ENCODE measurements at places on chromosomes 2 and 18. TPM values are rescaled to one million over a fixed set of nuclear protein-coding genes. Genes with fewer than 3 reads are reported as not detected.

Gene DSC1
- total RNA-seq, result not detected

DNA sequence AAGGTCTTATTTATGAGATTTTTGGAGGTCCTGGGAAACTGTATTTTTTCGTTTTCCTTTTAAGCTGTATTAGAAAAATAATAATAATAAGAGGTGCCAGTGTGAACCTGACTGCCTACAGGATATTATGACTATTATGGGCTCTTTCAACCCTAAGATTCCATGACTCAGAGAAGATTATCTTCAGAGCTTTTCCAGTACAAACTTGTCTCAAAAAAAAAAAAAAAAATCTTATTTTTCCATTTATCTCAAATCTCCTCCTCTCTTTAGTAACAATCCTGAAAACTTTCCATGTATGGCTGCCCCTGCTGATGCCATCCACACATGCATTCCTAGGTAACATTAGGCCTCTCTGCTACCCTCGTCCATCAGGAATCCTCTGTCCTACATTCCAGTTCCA is 36.7 kb upstream of the RPE start:
- DNase-seq, result no peak

DNA sequence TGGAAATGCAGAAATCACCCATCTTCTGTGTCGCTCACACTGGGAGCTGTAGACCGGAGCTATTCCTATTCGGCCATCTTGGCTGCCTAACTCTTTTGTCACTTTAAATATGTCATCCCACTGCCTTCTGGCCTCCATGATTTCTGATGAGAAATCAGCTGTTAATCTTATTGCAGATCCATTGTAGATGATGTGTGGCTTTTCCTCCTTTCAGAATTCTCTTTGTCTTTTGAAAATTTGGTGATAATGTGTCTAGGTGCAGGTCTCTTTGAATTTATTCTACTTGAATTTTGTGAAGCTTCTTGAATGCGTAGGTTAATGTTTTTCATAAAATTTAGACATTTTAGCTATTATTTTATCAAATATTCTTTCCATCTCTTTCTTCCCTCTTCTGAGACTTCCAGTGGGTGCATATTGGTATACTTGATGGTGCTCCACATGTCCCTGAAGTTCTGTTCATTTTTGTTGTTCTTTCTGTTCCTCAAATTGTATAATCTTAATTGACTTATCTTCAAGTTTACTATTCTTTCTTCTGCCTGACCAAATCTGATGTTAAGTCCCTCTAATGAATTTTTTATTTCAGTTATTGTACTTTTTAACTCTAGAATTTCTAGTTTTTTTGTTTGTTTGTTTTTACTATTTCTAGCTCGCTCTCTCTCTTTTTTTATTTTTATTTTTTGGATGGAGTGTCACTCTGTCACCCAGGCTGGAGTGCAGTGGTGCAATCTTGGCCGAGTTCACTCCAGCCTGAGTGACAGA is 90.8 kb upstream of the DLX2 start:
- no peak for DNase-seq

Gene MARCO
- 6.6 TPM for total RNA-seq

DNA sequence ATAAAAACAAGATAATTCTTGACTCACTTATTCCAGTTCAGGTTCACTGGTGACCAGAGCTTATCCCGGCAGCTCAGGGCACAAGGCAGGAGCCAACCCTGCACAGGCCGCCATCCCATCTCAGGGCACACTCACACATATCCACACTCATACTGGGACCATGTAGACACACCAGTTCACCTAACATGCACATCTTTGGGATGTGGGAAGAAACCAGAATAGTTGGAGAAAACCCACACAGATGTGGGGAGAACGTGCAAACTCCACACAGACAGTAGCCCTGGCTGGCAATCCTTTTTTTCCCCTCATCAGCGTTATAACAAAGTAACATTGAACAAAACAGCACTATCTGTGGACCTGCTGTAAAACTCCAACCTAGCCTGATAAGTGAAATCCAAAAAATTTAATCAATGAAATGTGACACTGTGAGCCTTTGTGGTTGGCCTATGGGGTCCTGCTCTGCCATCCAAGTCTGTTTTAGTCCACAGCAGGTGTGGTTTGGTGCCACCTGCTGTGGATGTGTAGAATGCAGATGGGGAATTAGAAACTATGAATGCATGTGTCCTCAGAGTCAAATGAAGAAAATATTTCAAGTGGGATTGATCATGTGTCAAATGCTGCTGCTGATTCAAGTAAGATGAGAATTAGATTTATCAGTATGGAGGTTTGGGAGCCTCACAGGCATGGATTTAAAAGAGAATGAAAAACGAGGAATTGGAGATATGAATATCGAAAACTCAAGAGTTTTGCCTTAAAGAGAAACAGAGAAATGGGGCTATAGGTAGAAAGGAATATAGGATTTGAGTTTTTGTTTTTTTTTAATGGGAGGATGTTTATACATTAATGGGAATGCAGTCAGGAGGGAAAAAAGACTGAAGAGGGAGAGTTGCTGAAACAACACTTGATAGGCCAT is 47.0 kb downstream of the UGP2 start:
- peak; percentile 28 for DNase-seq

GRCh38 chr2:58135861-58136260 is 89.3 kb downstream of the VRK2 start:
- no peak for DNase-seq

Gene FECH
- 31.1 TPM for total RNA-seq

DNA sequence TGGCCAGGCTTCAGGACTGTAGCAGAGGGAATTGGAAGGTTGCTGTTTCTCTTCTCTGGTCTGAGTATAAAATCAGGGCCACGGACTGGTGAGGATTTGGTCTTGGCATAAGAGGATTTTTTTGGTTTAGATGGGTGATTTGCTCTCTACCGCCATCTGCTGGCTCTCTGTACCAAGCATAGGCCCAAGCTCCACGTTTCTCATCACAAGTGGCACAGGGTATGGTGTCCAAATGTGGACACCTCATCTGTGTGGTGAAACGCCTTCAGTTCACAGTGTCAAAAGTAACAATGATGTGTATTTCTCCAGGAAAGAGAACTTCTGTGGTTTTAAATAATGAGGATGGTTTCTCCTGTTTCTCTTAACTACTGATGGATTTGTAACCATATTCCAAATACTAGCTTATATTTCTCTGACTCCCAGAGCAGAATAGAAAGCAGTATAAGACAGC is 115.1 kb downstream of the EML6 start:
- DNase-seq, result no peak

Gene THSD7B
- total RNA-seq, result 0.73 TPM

DNA sequence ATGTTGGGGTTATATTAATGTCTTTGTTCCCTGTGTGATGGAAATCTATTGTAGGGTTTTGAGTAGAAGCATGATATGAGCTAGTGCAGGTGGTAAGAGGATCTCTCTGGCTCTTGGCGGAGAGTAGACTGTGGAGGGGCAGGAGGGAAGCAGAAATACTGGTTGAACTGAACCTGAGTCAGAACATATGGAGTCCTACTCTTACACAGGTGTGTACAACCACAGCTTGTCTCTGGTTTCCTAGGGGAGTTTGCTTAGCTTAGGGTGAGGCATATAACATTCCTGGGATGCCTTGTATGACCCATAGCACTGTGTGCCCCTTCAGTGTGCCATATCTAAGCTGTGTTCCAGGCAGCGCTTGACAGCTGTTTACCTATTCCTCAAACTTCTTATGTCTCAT is 97.3 kb upstream of the GCFC2 start:
- DNase-seq, result no peak

DNA sequence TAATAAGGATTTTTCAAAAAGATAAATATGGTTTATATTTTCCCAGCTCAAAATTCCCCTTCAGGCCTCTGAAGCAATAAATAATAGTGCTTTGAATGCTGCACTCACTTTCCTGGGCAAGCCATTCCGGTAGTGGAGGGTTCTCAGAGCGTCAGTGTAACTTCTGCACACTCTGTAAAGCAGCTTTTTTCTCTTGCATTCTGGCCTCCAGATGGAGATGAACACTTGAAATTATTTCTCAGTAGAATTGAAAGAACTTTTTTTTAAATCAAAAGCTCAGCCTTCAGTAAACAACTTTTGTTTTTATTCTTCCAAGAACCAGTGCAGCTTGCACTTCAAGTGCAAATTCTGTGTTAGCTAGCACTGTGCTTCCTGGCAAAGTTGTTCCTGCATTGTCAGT is 281.1 kb upstream of the RAB12 start:
- no peak for DNase-seq

GRCh38 chr2:200703926-200704637 is 107.6 kb upstream of the BZW1 start:
- no peak for DNase-seq

DNA sequence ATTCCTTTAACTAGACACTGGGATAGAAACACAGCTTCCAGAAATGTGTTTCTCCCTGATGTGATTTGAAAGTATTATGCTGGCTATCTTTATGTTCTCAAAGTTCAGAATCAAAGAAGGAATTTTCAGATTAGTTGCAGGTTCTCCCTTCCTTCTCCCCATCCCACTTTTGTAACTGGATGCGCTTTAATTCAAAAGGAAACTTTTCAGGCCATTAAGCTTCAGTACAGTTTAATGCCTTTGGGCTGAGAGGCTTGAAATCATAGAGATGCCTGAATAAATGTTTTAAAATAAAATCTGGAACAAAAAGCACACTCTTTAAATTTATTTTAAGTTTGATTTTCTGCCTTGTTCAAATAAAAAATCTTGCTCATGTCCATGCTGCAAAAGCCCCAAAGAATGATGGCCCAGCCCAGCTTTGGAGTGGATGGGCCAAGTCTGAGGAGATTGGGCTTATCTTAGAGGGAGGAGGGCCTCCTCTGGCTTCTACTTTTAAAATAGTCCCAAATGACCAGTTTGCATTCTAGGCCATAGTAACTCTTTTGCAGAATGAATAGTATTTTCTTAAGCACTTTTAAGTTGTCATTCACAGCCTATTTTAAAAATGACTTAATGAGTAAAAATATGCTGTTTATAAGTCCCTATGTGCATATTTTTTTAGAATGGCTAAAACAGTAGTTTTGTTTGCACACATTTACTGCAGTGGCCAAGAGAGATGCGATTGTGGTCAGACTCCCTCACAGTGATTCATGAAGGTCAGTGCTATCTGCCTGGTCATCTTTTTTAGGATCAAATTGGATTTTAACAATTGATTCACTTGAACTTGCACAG is 129.2 kb downstream of the MTX2 start:
- no peak for DNase-seq

Gene ACSL3
- 74.4 TPM for total RNA-seq

GRCh38 chr2:85954590-85955458 is 66.0 kb upstream of the ST3GAL5 start:
- no peak for DNase-seq

GRCh38 chr2:179882851-179883806 is 21.7 kb upstream of the ZNF385B start:
- DNase-seq, result no peak

GRCh38 chr2:169806586-169806985 is 7.9 kb downstream of the SSB start:
- DNase-seq, result no peak

- DNase-seq, result no peak
Measured at GRCh38 chr18:68219274-68219673, 495.6 kb downstream of the TMX3 start.

DNA sequence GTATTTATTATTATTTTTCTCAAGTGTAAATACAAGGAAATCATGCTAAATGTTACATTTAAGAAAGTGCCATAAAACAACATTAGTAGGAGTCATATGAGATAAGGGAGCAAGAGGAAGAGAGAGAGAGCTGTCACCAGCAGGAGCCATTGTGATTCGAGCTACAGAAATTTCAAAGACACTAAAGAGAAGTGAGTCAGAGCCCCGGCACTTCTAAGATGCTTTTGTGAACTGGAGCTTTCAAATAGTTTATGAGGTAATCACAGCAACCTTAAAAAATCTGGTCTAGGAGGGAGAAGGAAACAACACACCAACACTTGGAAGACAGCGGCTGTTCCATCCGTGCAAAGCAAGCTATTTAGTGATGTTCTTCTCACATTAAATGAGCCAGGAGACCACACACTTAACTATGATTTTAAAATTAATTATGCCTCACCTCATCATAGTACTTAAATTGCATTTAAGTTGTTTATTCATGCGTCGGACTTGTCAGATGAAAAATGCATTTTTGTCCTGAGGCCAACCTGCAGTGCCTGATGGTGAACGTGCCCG is 382.7 kb upstream of the SALL3 start:
- no peak for DNase-seq

Gene KCNF1
- 0.66 TPM for total RNA-seq

GRCh38 chr2:124877141-124877577 is 852.1 kb downstream of the CNTNAP5 start:
- DNase-seq, result no peak

- DNase-seq, result no peak
Measured at GRCh38 chr2:233041722-233042323, 9.4 kb downstream of the NEU2 start.

GRCh38 chr2:218074031-218074430 is 5.0 kb downstream of the RUFY4 start:
- DNase-seq, result no peak

GRCh38 chr2:135586148-135586547 is 54.9 kb downstream of the R3HDM1 start:
- DNase-seq, result no peak

GRCh38 chr2:16170675-16171424 is 230.5 kb downstream of the MYCN start:
- DNase-seq, result no peak

- DNase-seq, result no peak
Measured at GRCh38 chr2:100418406-100418962, 1.0 kb upstream of the CHST10 start.

Gene LIPT1
- 9.8 TPM for total RNA-seq

- DNase-seq, result peak; percentile 34
Measured at GRCh38 chr2:40554665-40555294, 102.9 kb upstream of the SLC8A1 start.

DNA sequence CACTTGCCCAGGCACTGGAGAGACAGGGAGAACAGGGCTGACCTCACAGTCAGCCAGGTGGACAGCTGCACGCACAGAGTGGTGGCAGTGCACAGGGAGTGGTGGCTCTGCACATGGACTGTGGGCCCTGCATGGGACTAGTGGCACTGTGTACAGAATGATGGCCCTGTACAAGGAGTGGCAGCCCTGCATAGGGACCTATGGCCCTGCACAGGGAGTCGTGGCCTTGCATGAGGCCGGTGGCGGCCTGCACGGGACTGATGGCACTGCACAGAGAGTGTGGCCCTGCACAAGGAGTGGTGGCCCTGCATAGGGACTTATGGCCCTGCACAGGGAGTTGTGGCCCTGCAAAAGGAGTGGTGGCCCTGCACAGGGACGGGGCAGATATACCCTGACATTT is 19.1 kb upstream of the STEAP3 start:
- no peak for DNase-seq

Gene UGT1A4
- total RNA-seq, result not detected

DNA sequence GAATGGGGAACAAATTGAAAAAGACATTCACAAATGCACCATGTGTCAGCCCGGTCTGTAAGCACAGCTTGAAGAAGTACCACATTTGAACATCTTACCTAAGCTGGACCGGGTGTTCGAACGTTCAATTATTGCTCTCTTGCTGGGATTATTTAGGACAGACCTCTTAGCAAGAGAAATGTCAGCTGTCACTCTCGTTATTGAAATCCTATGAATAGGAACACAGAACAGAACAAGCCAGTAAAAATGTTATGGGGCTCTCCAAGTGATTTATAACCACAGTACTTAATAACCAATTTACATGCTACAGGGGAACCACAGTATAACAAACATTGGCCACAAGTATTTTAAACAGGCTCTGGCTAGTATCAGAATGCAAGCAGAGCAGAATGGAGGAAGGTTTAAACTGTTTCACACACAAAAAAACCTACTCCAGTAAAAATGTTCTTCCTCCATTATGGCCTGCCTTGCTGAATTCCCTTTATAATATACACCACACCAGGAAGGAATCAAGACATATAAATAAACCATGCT is 32.5 kb upstream of the ARL5A start:
- DNase-seq, result no peak

GRCh38 chr2:199738727-199739412 is 112.1 kb downstream of the FTCDNL1 start:
- no peak for DNase-seq

- peak; percentile 46 for DNase-seq
Measured at GRCh38 chr2:143259368-143259958, 130.2 kb downstream of the ARHGAP15 start.
